Central memory CD4-positive, alpha-beta T cell (primary cell): ENCODE measurements at places on chromosomes 12 and 14.

DNA sequence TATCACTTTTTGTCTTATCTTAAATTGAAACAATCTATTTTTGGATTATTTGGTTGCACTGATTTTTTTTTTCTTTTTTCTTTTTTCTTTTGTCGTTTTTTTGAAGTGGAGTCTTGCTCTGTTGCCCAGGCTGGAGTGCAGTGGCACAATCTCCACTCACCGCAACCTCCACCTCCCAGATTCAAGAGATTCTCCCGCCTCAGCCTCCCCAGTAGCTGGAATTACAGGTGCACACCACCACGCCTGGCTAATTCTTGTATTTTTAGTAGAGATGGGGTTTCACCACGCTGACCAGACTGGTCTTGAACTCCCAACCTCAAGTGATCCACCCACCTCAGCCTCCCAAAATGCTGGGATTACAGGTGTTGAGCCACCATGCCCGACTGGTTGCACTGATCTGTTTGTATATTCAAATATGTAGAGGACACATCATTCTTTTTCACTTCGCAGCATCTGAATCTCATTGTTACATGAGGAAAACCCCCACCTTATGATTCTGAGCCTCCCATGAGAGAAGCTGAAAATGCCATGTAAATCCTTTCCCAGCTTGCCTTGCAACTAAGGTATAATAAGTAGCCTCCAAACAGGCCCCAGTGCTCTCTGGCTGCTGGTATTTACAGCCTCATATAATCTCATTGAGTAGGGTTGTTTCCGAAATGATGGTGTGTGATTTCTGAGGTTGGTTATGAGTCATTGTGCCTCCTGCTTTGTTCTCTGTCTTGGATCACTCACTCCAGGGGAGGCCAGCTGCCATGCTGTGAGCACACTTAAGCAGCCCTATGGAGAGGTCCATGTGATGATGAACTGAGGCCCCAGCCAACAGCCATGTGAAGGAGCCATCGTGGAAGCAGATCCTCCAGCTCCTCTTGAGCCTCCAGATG lies 5.2 kb upstream of the HSP90B1 start:
- DNase-seq = peak; percentile 9

GRCh38 chr14:69654116-69654515 lies 42.7 kb downstream of the SUSD6 start:
- DNase-seq = no peak

DNA sequence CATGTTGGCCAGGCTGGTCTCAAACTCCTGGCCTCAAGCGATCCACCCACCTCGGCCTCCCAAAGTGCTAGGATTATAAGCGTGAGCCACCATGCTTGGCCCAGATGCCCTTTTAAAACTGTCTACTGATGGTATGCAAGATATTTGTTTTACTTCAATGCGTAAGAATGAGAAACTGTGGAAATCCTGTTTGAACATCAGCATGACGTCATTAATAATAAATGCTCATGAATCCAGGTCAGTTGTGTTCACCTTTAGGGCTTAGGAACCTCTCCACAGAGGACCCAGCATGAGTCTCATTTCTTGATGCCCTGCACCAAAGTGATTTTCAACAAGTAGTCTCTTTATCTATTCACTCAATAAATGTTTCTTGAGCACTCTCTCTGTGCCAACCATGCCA lies 34.5 kb upstream of the FOS start:
- no peak for DNase-seq

DNA sequence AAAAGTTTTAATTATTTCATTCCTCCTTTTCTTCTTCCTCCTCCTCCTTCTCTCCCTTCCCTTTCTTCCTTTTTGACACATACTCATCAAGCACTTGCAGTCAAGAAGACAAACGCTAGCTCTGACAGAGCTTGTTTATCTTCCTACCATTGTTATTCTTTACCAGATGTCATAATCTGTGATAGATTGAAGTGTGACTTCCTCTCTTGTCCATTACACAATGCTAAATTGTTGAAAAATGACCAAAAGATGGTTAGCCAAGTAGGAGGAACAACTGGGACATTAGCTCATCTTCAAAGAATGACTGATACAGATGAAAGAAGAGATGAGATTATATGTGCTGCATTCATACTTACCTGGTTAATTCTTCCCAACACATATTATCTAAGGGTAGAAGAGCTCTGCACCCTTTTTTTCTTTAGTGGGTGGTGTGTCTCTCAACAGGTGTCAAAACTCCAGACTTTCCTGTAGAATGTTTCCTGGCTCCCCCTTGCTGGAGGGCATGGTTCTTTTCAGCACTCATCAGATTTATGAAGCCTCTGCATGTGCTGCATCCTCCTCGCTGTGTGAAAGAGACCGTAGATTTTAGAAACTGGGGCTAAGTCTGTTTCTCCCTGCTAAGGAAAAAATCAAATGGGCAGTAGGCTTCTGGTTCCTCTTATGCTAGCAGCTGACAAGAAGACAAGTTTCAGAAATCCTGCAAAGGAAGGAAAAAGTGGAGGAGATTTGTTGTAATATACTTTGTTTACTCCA lies 147.1 kb downstream of the TMX1 start:
- DNase-seq = no peak

GRCh38 chr14:75123991-75124390 lies 2.9 kb downstream of the NEK9 start:
- DNase-seq = peak; percentile 15

DNA sequence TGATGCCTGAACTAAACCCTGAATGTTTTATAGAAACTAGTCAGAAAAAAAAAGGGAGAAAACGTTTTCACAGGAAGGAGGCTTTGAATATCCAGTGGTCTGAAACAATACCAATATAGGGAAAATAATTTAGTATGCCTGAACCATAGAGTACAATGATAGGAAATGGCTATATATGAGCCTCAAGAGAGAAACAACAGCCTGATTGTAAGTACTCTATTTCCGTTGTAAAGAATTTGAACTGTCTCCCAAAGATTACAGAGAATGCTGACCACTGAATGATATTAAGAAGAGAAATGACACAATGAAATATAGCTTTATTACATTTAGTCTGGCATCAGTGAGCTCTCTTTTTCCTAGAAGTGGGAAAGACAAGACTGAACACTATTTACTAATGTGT lies 5.5 kb upstream of the GABARAPL1 start:
- no peak for DNase-seq

- no peak for DNase-seq
Observed at GRCh38 chr12:1834186-1834925, 14.0 kb downstream of the LRTM2 start.

DNA sequence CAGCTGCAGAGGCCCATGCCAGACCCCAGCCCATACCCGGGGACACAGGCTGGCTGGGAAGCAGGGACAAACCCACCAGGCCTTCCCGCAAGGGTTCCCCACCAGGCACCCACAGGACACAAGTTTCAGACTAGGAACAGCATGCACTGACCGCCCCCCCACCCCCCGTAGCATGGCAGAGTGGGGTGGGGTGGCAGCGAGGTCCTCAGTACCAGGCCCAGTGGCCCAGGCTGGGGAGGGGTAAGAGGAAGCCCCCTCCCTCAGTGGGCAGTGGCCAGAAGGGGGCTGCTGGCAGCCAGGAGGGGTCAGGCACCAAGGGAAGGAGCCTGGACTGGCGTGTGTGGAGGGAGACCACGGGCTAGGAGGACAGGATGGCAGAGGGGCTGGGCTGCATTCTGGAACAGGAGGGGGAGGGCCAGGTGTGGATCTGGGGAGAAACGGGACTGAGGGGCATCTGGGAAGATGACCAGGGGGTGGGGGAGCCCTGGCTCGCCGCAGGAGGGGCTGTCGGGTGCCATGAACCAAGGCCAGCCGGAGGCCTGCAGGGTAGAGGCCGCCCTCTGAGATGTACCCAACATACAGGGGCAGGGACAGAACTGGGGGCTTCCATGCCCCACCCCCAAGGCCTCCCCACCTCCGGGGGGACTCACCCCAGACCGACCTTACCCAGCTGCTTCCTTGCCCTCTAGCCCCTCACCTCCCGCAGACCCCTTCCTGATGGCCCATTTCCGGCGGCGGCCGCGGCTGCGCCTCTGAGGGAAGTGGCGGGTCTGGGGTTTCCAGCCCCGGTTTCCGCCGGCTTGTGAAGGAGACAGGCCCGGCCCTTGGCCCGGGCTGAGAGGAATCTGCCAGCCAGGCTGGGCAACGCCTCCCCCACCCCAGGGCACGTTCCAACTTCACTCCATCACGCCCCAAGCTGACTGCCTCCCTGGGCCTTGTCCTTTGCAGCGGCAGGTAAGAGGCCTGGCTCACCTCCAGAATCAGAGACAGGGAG lies 5.6 kb upstream of the JAG2 start:
- DNase-seq = peak; percentile 39
